ENCODE measurements at places on chromosomes 1 and 21. TPM values are rescaled to one million over a fixed set of nuclear protein-coding genes. Genes with fewer than 3 reads are reported as not detected.

Gene CELA2B
- total RNA-seq = not detected

Gene XCL1
- not detected for total RNA-seq

DNA sequence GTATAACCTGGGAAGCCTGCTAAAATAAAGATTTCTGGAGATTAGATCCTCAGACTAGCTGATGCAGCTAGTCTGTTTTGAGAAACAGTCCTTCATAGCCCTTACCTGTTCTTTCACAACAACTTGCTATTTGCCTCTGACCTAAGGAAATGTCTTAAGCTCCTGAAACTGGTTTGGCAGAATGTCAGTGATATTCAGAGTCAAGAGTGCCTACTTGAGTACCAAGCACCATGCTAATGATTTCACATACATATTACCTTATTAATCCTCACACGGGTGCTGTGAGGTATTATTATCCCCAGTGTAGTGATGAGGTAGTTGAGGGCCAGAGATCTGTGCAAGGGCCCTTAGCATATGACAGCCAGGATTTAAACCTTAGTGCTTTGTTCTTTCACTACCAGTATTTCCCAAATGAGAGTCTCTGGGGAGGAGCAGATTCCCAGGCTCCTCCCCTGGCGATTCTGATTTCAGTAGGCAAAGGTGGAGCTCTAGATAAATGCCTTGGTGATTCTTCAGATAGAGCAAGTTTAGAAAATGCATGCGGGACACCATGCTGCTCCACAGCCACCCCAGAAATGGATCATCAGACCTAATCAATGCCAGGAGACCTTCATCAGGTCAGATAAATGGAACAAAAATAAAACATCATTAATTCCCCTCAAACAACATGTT is 47.4 kb upstream of the WNT2B start:
- peak; percentile 17 for DNase-seq
- peaks cover 27% of the 10 kb centered on the region for H3K4me1 ChIP-seq

GRCh38 chr1:20930427-20930826 is 143.3 kb upstream of the HP1BP3 start:
- no peak overlapping the region for H3K4me3 ChIP-seq
- no peak overlapping the region for H3K27ac ChIP-seq
- no peaks in the 10 kb centered on the region for H3K4me1 ChIP-seq
- H3K36me3 ChIP-seq = peaks cover 25% of the 10 kb centered on the region
- no peak for DNase-seq

DNA sequence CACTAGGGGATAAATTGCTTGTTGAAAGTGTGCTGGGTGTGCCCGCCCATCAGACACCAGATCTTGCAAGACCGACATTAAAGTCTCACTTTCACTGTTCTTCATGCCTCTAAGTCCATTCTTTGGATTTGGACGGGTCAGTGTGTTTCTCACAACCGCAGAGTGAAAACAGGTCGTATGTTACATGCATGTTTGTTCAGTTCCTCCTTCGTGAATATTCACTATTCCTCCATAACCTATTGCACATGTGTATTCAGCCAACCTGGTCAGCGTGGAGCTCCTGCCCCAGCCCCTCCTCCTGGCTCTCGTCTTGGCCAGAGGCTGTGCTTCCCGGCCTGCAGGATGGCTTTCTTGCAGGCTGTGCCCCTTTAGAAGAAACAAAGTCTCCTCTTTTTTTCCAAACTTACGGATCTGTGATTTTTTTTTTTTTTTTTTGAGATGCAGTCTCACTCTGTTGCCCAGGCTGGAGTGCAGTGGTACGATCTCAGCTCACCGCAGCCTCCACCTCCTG is 2.2 kb upstream of the KRTAP10-6 start:
- no peaks in the 10 kb centered on the region for H3K36me3 ChIP-seq
- no peak overlapping the region for H3K4me3 ChIP-seq
- no peak overlapping the region for H3K27ac ChIP-seq
- DNase-seq = no peak
- no peaks in the 10 kb centered on the region for H3K4me1 ChIP-seq

Gene KLF18
- not detected for total RNA-seq

DNA sequence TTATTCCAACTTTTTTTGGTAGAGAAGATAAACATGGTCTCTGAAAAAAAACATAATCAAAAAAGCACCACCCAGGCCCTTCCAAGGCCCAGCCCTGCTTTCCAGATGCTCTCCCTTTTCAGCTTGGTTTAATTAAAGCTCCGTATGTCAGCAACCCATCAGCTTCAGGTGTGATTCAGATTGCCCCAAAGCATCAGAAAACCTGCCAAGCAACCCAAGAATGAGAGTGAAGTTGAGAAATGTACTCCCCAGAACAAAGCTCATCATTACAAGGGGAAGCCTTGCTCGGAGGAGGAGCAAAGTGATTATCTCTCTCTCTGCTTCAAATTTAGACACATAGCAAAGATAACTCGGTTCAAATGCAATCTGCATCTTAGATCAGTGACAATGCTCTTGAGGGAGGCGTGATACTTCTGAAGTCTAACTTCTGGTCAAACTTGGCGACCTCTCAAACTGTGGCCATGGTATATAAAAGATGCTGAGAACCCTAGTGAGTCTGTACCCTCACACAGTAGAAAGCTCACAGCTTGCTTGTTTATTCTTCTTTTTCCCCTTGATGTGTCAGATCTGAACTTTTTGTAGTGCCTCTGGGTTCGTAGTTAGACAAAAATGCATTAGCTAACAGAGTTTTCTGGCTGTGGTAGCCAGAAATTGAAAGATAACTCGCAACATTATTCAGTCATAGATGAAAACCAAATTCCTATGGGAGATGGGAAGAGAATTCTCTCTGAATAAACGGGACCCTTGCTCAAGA is 63.3 kb upstream of the ZC3H11B start:
- H3K36me3 ChIP-seq = no peaks in the 10 kb centered on the region
- H3K4me3 ChIP-seq = no peak overlapping the region
- 0 out of 2 replicates have a peak, but pooled peaks cover 2% of the 10 kb centered on the region for H3K4me1 ChIP-seq
- peak; percentile 44 for DNase-seq
- no peak overlapping the region for H3K27ac ChIP-seq
- 0 out of 2 replicates have a peak, but pooled peaks cover 4% of the 10 kb centered on the region for H3K27me3 ChIP-seq

DNA sequence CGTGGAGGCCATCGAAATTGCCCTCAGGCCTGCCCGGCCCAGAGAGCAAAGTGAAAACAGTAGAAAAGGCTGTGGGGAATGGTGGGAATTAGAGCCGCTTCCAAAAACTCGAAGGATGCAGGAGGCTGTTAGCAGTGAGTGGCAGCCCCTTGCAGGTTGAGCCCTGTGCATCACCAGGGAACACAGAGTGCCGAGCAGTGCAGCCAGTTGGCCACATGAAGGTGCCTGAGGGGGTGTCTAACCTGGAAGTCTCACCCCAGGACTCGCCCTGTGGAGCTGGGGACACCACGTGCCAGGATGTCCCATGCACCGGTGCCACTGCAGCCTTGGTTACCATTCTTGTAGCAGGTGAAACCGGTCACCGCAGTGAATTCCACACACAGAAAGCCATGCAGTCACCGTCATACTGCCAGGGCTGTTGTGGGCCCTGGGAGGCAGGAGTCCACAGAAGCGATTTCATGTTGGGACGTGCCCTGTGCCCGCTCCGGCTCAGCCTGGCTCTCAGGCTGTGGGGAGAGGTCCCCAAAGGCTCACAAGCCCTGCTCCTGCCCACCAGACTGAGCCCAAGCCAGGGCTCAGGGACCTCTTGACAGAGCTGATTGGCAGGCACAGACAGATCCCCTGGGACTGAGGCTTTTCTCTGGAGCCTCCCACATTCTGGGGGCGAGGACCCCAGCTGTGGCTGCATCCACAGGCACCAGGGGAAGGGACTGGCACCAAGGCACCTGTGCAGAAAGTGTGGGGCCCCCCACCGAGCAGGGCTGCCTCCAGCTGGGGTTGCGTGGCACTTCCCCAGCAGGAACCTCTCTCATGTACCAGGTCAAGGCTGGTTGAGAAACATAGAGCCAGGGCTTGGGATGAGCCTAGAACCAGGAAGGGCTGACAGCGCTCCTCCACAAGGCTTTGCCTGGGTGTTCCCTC is 16.7 kb upstream of the ACTRT2 start:
- H3K27ac ChIP-seq = no peak overlapping the region
- DNase-seq = no peak

DNA sequence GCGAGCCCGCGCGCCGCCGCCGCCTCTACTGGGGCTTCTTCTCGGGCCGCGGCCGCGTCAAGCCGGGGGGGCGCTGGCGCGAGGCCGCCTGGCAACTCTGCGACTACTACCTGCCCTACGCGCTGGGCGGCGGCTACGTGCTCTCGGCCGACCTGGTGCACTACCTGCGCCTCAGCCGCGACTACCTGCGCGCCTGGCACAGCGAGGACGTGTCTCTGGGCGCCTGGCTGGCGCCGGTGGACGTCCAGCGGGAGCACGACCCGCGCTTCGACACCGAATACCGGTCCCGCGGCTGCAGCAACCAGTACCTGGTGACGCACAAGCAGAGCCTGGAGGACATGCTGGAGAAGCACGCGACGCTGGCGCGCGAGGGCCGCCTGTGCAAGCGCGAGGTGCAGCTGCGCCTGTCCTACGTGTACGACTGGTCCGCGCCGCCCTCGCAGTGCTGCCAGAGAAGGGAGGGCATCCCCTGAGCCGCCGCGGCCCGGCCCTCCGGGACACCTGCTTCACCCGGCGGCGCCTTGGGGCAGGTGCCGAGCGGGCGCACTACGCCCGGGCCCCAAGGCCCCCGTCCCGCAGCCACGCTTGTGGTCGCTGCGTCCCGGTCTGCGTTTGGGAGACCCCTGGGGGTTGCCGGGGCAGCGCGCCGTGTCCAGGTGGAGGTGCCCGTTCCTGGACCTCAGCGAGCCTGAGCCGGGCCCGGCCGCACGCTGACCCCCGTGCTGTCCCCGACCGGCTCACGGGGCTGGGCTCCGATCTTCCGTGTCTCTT is 944 bp downstream of the B3GALT6 start:
- H3K4me3 ChIP-seq = peak overlapping the region; percentile 59
- DNase-seq = no peak
- no peaks in the 10 kb centered on the region for H3K27me3 ChIP-seq
- H3K27ac ChIP-seq = no peak overlapping the region

DNA sequence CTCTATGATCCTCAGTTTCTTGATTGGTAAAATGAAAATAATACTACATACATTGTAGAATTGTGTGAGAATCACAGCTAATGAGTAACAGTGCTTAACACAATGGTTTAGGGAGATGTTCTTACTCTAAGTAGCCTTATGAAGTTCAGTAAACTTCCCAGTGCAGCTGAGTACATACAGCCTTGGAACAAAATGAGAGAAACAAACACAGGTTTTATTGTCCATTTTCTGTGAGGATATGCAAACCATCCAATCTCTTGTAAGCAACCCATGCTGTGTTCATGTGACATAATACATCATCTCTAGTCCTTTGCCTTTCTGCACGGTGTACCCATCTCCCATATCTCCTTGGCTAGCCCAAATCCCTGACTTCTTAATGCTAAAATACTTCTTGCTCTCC is 14.7 kb upstream of the STRIP1 start:
- peaks cover 99% of the 10 kb centered on the region for H3K36me3 ChIP-seq
- H3K27ac ChIP-seq = no peak overlapping the region
- H3K4me1 ChIP-seq = no peaks in the 10 kb centered on the region
- no peak for DNase-seq
- H3K4me3 ChIP-seq = no peak overlapping the region

Gene B3GALT2
- total RNA-seq = 4.7 TPM

- H3K4me3 ChIP-seq = no peak overlapping the region
- H3K27ac ChIP-seq = no peak overlapping the region
These were observed 37.5 kb upstream of the LRRC53 start for GRCh38 chr1:74549932-74550331.

GRCh38 chr21:45299026-45299863 is 11.6 kb upstream of the POFUT2 start:
- no peaks in the 10 kb centered on the region for H3K27me3 ChIP-seq
- H3K4me3 ChIP-seq = no peak overlapping the region
- no peak overlapping the region for H3K27ac ChIP-seq
- DNase-seq = no peak
- H3K4me1 ChIP-seq = peaks cover 19% of the 10 kb centered on the region

Gene HTR6
- not detected for total RNA-seq

Gene IFNLR1
- total RNA-seq = not detected

DNA sequence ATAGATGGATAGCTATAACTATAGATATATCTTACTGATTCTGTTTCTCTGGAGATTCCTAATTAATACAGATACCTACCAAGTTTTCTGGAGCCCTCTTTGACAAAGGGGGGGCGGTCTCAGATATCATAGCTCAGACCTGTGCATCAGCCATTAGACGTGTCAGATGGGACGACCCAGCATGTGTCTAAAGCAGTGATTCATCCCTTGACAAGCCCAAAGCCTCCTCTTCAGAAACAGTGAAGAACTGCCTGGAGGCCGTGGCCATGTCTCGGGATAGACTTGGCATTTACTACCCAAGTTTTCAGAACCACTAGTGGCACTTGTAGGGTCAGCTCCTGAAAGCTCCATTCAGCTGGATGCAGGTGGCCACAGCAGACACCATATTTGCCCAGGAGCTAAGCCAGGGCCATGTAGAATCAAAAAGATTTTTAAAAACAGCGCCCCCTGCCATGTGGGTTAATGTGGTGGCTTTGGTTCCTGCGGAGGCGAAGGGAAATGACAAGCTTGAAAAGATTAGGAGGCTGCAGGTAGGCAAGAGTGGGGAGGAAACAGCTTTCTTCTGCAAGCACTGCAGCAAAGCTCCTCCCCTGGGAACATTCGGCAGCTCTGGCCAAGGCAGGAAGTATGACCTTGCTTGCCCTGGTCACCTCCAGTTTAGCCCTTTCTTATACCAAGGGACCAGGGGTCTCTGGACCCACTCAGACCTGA is 82.2 kb downstream of the FBXO2 start:
- DNase-seq = no peak
- peaks cover 5% of the 10 kb centered on the region for H3K27me3 ChIP-seq
- no peaks in the 10 kb centered on the region for H3K4me1 ChIP-seq
- H3K27ac ChIP-seq = no peak overlapping the region
- no peak overlapping the region for H3K4me3 ChIP-seq
- no peaks in the 10 kb centered on the region for H3K36me3 ChIP-seq

DNA sequence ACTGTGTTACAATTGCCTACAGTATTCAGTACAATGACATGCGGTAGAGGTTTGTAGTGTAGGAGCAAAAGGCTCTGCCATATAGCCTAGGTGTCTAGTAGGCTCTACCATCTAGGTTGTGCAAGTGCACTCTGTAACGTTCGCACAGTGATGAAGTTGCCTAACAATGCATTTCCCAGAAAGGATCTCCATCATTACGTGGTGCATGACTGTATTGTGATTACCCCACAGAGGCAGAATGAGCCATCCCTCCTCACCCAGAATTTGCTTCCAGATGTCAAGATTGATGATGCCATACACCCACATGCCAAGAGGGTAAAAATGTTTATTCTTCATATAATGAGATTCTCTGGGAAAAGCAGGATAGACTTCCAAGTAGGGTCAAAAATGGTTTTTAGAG is 199.3 kb upstream of the CTTNBP2NL start:
- H3K27ac ChIP-seq = no peak overlapping the region
- peak; percentile 11 for DNase-seq
- H3K4me3 ChIP-seq = no peak overlapping the region
- H3K4me1 ChIP-seq = no peaks in the 10 kb centered on the region
- H3K27me3 ChIP-seq = no peaks in the 10 kb centered on the region

GRCh38 chr1:90074970-90075391 is 80.1 kb downstream of the ZNF326 start:
- no peaks in the 10 kb centered on the region for H3K27me3 ChIP-seq
- H3K27ac ChIP-seq = no peak overlapping the region
- no peaks in the 10 kb centered on the region for H3K36me3 ChIP-seq
- no peak for DNase-seq
- no peak overlapping the region for H3K4me3 ChIP-seq
